ENCODE measurements at places on chromosomes 12 and 14.

DNA sequence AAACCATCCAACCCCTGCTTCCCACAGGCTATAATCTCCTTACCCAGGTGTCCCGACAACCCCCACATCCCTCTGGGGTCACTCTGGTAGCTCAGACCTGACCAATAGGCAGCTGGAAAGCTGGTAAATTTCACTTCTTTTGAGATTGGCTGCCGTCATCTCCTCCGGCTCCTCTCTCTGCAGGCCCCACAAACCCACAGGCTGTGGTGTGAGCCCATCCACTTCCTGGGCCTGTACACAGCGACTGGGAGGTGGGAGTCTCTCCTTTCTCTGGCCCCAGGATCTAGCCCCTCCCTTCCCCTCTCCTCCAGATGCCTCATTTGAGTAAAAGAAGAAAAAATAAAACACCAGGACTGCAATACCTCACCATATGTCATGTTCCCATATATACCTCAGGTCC lies 709 bp downstream of the INHBC start:
- DNase-seq, result no peak

GRCh38 chr12:132491761-132492378 lies 1.9 kb downstream of the FBRSL1 start:
- DNase-seq, result no peak

DNA sequence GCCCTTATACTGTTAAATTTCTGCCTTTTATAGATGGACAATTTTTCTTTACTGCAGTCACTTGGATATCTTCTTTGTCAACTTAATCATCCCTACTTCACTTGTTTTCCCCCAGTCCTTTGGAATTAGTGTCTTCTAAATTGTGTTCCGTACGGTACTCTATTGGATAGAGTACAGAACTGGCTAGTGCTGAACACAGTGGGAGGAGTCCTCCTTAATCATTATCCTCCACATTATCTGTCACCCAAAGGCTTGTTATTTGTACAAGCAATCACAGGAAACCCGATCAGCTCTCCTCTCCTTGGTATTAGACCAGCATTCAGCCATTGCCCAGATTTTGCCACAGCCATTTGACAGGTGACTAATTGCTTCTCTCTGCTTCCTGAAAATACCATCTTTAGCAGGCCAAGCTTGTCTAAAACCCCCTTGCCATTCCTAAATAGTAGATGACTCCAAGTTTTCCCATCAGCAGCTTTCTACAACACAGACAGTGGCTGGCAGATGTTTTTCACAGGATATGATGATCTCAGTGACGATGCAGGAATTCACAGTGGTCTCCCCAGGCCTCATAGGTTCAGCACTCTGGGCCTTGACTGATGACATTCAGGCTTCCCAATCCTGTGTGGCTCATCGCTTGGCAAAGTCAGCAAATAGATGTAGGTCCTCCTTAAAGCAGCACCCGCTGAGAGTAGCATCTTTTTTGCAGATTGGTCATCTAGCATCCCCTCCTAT lies 216.0 kb upstream of the RGS6 start:
- no peak for DNase-seq

GRCh38 chr14:66595394-66595793 lies 87.4 kb downstream of the GPHN start:
- DNase-seq, result no peak

DNA sequence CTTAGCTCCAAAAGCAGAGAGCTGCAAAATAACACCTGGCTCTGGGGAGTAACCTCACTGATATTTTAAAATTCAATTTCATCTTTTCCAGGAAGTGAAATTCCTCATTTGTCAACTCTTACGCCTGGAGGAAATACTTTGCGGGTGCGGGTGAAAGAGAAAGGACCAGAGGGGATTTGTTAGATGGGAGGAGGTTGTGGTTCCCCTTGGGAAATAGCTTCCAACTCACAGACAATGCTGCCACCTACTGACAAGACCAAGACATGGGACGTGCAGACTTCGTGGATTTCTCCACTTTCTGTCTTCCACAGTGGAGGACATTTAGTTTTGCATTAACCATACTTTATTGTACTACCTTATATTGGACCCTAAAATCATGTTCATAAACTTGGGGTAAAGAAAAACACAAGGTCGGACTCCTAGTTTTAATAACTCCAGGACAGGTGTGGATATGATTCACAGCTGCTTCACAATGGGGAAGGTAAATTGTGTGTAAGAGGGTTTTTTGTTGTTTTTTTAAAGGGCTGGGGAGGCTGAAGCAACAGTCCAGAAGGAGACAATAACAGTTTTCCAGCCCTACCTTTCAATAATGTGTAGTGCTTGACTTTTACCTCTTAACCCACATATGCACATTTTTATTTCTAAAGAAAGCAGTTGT lies 10.8 kb downstream of the FBXL14 start:
- peak; percentile 58 for DNase-seq

GRCh38 chr12:2386566-2386965 lies 333.8 kb downstream of the CACNA1C start:
- DNase-seq, result no peak

DNA sequence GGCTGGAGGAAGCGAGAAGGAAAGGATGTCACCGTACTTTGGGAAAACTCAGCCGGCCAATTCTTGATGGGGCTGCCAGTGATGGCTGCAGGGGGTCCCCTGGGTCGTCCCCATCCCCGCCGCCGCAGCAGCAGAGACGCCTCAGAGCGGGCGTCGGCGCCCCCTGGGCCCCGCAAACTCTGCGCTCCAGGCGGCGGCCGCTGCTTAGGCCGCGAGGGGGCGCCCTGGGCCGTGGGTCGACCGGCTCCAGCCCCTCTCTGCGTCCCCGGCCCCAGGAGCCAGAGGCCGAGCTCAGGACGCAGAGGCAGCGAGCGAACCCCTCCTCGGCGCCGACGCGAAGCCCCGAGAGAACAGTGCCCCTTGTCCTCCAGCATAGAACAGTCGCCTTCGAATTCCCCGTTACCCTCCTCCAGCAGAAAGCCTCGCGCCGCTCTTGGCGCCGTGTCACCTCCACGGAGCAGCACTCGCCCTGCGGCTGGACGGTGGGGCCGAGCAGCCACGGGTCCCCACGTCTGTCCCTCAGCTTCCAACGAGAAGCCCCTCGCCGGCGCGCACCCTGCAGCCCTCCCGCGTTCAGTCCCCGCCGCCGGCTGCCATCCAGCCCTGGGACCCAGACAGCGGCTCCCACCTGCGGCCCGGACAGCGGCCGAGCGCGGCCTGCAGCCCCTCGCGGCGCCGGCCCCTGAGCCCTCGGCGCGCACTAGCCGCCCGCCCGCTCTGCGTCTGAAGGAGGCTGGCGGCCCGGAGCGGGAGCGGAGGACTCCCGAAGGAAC lies 106.6 kb downstream of the PRICKLE1 start:
- no peak for DNase-seq

GRCh38 chr12:12482150-12482761 lies 80.4 kb downstream of the DUSP16 start:
- DNase-seq, result peak; percentile 9

- DNase-seq, result no peak
Observed at GRCh38 chr12:75823475-75823874, 208.1 kb downstream of the PHLDA1 start.

GRCh38 chr12:108933949-108934348 lies 54.1 kb downstream of the DAO start:
- no peak for DNase-seq

DNA sequence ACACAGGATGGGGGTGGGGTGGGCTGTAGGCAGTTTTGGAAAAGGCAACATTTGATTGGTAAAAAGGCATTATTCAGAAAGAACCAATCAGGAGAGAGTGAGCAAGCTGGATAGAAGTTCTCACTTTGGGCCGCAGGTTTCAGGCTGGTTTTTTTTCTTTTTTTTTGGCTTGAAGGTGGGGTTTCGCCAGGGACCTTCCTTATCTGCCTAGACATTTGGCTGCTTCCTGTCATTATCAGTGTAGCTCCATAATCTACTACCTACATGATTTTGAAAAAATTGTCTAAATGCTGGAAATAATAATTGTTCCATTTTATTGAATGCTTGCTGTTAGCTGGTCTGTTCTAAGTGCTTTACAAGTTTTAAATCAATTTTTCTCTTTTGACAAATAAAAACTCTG lies 649.0 kb downstream of the TMTC2 start:
- DNase-seq, result no peak

DNA sequence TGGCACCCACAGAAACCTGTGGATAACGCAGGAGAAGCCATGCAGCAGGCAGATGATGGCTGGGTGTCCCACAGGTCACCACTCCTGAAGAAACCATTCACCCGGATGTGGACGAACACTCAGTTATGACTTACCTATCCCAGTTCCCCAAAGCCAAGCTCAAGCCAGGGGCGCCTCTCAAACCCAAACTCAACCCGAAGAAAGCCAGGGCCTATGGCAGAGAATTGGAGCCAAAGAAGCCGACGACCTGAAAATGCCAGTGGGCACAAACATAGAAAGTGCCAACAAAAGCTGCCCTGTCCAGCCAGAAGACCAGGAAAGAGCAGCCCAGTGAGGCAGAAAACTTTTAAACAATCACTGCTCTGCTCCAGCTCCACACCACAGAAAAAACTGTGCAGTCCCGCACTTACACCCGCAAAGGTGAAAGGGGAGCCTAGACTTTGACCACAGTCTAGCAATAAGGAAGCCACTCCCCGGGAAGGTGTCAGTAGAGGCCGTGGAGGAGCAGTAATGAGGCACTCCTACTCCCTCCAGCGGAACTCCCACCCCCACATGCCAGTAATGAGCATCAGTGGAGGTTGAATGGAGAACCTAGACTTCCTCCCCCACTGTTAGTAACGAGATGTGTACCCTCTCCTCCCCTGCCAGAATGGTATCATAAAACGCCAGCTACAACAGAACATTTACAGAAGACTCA lies 6.0 kb upstream of the ACVRL1 start:
- no peak for DNase-seq

GRCh38 chr12:32482226-32482625 lies 82.9 kb downstream of the FGD4 start:
- no peak for DNase-seq

- no peak for DNase-seq
Observed at GRCh38 chr12:126784328-126784921, 1482.5 kb upstream of the TMEM132C start.

GRCh38 chr12:570921-571794 lies 92.1 kb downstream of the NINJ2 start:
- no peak for DNase-seq

- DNase-seq, result no peak
Observed at GRCh38 chr12:94592080-94592479, 58.3 kb downstream of the TMCC3 start.

DNA sequence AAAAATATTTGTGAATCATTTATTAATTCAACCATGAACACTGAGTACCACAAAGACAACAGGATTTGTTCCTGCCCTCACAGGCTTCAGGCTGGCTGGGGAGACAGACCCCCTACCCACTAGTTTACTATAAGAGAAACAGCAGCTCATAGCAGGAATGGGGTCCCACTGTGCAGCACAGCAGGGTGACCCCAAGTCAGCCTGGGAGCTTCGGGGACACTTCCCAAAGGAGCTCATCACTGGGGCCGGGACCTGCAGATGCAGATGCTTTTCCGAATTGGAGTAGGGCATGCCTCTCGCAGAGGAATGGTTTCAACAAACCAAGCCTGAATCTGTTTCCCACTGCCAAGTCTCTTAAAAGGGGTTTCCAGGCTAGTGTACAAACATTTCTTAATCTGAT lies 176.2 kb upstream of the PWP1 start:
- no peak for DNase-seq

DNA sequence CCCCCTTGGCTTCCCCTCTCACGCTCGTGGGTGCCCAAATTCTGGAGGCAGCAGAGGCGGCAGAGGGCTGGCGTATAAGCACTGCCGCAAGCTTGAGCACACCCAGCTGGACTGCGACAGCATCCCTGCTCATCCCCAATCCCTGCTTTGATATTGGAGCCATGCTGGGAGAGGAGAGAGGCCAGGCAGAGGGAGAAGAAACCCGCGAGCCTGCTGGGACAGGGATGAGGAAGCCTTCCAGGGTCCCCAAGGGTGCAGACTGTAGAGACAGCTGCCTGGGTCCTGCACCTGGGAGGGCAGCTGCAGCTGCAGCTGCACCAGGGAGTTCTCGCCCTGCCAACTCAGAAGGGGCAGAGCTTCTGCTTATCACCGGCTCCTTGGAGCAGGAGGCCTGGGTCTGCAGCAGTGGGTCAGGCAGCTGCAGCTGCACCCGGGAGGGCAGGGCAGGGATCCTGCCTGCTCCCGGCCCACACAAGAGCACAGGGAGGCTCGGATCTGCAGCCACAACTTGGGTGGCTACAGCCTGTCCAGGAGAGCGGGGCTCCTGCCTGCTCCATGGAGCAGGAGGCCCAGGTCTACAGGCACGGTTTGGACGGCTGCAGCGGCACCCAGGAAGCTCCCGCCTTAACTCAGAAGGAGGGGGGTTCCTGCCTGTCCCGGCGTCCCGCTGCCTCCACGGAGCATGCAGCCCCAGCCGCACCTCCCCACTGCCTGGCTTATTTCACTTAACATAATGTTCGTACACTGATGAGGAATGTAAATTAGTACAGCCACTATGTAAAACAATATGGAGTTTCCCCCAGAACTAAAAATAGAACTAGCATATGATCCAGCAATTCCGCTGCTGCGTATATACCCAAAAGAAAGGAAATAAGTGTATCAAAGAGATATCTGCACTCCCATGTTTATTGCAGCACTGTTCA lies 60.4 kb upstream of the SGPP1 start:
- DNase-seq, result no peak

DNA sequence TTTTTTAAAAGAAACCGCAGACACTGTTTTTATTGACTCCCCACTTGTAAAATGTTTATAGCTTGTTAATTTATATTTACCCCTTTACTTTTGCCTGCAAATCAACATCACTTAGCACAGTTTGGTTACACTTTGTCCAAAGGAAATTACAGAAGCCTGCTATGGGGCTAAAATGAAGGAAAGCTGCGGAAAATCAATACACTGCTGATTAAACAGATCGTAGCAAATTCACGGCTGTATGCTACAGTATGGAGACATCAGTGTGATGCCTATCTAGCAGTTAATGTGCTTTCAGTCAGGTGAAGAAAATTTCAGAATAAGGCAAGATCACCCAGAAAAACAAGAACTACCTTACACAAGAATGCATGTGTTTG lies 110.0 kb downstream of the FOXG1 start:
- DNase-seq, result no peak

GRCh38 chr14:63182968-63183367 lies 21.3 kb upstream of the RHOJ start:
- DNase-seq, result no peak

DNA sequence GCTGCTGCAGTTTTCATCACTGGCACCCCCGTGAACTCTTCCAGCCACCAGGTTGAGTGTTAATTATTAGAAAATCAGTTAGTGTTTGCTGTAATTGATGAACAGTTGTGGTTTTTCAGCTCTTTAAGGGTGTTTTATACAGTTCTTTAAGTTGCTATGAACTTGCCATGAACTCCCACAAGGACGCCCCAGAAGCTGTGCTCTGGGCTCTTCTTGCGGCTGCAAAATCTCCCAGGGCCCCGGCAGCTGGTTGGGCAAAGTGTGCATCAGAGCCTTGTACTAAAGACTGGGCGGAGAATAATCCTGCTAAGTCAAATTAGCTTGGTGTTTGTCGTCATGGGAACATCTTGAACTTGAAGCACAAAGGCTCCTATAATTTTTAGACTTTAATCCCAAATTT lies 82.2 kb downstream of the EML1 start:
- no peak for DNase-seq

- DNase-seq, result no peak
Observed at GRCh38 chr12:30626847-30627246, 68.8 kb downstream of the IPO8 start.

All from stimulated activated naive CD4-positive, alpha-beta T cell (primary cell).